ENCODE measurements at places on chromosomes 6 and 20.

DNA sequence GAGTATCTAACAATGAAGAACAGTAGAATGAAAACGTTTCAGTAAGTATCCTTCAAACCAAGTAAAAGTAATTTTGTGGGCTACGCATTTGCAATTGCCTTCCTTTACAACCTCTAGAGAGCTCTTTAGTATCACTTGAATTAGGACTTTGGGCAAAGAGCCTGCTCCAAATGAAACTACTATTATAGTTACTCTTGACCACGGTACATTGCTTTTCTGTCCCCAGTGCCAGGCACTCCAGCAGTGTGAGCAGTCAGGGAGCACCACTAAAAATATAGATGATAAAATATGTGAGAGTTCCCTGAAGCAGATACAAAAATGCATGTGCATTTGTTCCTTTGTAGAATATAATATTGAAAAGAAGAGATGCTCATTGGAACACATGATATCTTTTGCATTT, 450.1 kb upstream of the MANEA start:
- no peak for DNase-seq

GRCh38 chr20:23119456-23120216, 33.5 kb upstream of the CD93 start:
- no peak for DNase-seq

GRCh38 chr6:113649880-113650609, 207.1 kb upstream of the MARCKS start:
- DNase-seq = no peak

- DNase-seq = no peak
Observed at GRCh38 chr6:90356012-90356421, 59.4 kb upstream of the BACH2 start.

- no peak for DNase-seq
Observed at GRCh38 chr6:80489911-80490635, 383.6 kb downstream of the BCKDHB start.

DNA sequence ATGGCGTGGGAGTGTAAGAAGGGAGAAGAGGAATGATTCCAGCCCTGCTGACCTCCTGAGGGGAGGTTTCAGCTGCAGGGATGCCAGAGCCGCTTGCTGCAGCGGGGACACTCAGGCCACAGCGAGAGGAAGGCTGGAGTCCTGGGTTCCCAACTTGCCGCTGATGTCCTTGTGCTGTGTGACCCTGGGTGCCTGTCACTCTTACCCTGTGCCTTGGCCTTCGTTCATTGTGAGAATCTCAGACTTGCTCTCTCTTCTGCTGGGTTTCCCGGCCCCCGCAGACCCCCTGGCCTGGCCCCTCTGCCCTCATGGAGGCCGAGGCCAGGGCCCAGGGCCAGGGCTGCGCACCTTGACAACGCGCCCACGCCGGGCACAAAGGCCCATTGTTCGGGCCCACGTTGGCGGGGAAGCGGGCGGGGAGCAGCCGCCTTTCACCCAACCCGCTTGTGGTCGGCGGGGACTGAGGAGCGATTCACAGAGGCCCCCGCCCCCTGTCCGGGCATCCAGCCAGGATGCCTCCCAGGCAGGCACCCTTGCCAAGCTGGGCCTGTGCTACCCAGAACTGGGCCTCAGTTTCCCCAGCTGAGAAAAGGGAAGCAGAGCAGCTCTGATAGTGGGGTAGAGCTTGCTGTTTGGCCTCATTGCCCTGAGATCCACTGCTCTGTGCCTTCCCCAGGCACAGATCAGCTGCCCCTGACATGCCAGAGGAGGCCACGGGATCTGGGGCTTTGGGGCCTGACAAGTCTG, 52.4 kb downstream of the CEBPB start:
- DNase-seq = no peak
